ENCODE measurements at places on chromosomes 4 and X.
A peak's percentile ranks its signal among the peaks of the same experiment; 100 is the strongest.

- no peak for DNase-seq
Observed at GRCh38 chr4:81353861-81354260, 117.8 kb downstream of the RASGEF1B start.

- no peak for DNase-seq
Observed at GRCh38 chr4:76458825-76459224, 23.8 kb downstream of the SHROOM3 start.

GRCh38 chr4:80732010-80732409 lies 298.5 kb upstream of the BMP3 start:
- DNase-seq, result no peak

DNA sequence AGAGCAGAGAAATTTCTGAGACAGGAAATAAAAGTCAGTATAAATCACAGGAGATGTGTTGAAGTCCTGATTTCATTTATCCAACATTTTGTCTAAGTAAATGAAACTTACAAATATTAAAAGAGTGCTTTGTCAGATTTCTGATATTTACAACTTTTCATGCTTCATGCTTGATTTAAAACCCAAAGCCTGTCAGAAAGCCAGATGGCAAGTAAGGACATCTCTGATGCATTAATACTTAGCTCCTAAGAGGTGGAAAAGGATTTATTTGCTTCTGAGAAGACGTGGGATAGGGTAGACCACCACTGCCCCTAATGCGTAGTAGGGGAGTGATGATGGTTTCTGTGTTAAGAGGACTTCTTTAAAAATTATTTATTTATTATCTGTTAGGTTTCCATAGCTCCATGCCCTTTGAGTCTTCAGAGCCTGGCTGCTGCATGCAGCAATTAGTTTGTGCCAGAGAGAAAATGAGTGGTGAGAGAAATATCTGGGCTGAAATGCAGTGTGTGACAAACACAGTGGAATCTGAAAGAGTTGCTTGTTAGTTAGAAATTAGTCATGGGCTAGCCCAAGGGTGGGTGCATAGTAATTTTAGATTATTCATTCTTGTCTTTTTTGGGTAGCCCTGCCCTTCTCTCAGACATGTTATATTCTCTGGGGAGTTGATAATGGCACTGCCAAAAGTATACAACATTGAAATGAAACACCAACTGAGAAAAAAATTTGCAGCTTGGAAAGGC lies 333.8 kb downstream of the C4orf33 start:
- no peak for DNase-seq

GRCh38 chr4:12379191-12379590 lies 950.5 kb upstream of the HS3ST1 start:
- DNase-seq, result no peak

DNA sequence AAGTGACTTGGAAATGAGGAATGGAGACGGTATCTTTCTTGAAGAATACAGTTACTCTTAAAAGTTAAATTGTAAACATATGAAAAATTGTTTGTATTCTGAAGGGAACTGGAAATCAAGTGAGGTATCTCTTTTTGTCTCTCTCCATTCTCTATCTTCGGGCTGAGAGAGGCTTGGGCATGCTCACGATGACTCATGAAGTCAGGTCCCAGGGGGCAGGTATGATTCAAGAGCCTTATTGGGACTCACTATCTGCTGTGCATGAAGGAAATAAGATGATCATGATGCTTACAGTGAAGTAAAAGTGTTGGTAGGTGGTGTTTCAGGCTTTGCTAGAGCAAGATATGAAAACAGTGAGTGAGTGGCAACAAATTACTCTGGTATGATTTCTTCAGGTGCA lies 200.4 kb upstream of the PITX2 start:
- DNase-seq, result no peak

DNA sequence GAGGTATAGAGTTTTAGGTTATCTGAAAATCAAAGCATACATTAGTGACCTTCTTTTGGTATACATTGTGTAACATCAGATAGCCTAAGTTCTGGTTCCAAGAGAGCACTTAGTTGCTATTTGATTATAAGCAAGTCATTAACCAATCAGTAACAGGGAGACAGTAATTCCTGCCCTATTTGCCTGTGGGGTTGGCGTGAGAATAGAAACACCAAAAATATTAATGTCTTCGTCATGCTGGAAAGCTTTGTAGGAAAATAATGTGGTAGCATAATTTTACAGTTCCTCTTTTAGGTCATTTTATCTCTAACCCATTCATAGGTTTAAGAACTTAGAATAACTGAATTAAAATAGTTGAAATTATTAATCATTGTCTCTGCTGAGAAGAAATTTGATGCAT lies 37.8 kb downstream of the NPNT start:
- no peak for DNase-seq

- no peak for DNase-seq
Observed at GRCh38 chrX:40120838-40121580, 23.3 kb upstream of the BCOR start.

- no peak for DNase-seq
Observed at GRCh38 chr4:41267997-41268396, 11.3 kb downstream of the UCHL1 start.

DNA sequence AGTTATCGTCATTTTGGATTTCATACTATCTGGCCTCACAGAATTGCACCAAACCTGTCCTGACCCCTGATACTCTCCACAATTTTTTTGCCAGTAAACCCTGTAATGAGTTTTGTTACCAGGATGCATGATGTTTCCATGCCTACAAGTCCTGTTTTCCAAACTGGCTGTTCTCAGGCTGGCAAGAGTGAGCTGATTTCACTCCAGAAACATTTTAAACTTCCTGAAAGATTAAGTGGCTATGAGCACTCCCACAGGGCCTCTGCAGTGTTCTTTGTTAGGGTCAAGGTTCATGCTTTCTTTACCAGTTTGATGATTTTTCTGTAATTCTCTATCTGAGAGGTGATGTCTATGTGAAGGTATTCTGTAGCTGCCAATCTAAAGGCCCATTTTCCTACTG lies 31.7 kb upstream of the PDLIM3 start:
- DNase-seq, result no peak

GRCh38 chr4:165493359-165493758 lies 114.6 kb downstream of the CPE start:
- DNase-seq, result peak; percentile 38

- DNase-seq, result no peak
Observed at GRCh38 chrX:518319-518718, 112.3 kb upstream of the SHOX start.

Data from omental fat pad (tissue), 4 donors.